ENCODE measurements at places on chromosomes 5 and 9. TPM values are rescaled to one million over a fixed set of nuclear protein-coding genes. Genes with fewer than 3 reads are reported as not detected.

The CCDC69 gene
- total RNA-seq = 2.4 TPM

The CYLC2 gene
- not detected for total RNA-seq

The PCDHGB7 gene
- total RNA-seq = 0.07 TPM

The NR5A1 gene
- 0.05 TPM for total RNA-seq

The DMRT2 gene
- total RNA-seq = not detected

The TMEM215 gene
- not detected for total RNA-seq

The FOXD4L4 gene
- not detected for total RNA-seq

The RNF183 gene
- total RNA-seq = not detected

The SLC22A4 gene
- 4.1 TPM for total RNA-seq

The ABITRAM gene
- 21.0 TPM for total RNA-seq

The GPR150 gene
- total RNA-seq = 0.08 TPM

The SHROOM1 gene
- total RNA-seq = 9.3 TPM

The PSMB7 gene
- total RNA-seq = 320 TPM

Measured in A549 treated with DMSO at 1 μM for 4 hours (cell line).